Neural crest cell (in vitro differentiated cells): ENCODE measurements at places on chromosomes 4 and X.
A peak's percentile ranks its signal among the peaks of the same experiment; 100 is the strongest.

DNA sequence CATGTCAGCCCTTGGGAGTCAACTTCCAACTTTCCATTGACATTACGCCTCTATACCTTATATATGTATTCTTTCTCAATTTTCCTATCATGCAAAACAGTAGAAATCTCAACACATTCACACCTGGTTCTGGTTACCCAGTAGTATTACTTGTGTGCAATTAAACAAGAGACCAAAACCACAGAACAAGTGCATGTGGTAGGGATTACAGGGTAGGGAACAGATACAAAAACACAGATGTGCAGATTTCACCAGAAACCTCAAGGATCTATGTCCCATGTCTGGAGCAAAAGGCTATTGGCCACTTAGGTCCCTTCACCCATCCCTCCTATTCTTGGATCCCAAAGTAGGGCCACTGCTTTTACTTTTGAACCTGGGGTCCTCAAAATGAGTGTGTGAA lies 143.6 kb upstream of the ZCCHC13 start:
- DNase-seq = no peak

DNA sequence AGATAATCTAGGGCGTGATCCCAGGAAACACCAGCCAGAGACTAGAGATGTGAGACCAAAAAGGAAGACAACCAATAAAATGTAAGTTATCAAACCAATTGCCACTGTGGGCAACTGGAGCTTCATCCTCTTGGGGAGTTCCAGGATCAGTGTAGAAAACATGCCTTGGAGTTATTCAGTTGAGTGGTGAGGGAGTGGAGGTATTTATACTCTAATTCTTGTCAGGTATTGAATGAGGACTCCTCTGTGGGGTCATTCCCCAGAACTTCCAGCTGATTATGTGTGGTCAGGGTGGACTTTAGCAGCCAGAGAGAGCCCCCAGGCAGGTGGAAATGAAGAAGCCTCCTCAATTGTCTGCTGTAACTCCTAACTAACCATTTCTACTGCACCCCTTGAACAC lies 144.0 kb upstream of the PRPS2 start:
- no peak for DNase-seq

- DNase-seq = peak; percentile 63
Measured at GRCh38 chr4:140237616-140238350, 83.8 kb upstream of the MAML3 start.

DNA sequence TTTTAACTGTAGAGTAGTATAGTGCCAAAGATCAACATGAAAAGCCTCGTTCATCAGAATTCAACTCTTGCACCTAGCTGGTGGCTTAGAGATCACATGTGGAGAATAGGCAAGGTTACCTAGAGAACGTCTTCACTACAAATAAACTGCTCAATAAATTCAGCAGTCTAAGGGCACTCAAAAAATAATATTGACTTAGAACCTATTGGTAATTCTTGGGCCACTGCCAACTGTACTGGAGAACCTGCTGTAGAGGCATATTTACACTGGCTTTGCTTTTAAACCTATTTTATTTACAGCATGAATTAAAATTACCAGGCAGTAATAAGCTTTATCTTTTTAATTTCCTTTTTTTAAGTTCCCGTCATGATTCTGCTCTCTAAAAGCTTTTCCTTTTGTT lies 343.7 kb downstream of the PDHA2 start:
- no peak for DNase-seq

- DNase-seq = no peak
Measured at GRCh38 chr4:145785391-145786008, 105.6 kb downstream of the C4orf51 start.

DNA sequence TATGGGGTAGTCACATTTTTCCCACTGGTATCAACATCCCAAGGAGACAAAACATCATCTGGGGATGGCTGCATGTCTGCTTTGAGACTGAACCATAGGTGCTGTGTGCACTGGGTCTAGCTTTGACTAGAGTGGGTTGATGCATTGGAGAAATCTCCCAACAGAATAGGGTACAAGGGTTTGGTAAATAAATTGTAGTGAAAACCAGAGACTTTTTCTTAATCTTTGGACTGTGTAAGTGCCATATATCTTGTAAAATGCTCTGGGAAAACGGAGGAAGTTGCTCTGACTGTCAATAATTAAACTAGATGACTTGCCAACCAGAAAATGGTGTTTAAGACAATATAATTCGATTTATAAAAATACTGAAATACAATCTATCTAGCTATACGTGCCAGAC lies 1064.0 kb upstream of the SLIT2 start:
- no peak for DNase-seq

GRCh38 chr4:105088110-105088879 lies 58.4 kb upstream of the TET2 start:
- DNase-seq = no peak

DNA sequence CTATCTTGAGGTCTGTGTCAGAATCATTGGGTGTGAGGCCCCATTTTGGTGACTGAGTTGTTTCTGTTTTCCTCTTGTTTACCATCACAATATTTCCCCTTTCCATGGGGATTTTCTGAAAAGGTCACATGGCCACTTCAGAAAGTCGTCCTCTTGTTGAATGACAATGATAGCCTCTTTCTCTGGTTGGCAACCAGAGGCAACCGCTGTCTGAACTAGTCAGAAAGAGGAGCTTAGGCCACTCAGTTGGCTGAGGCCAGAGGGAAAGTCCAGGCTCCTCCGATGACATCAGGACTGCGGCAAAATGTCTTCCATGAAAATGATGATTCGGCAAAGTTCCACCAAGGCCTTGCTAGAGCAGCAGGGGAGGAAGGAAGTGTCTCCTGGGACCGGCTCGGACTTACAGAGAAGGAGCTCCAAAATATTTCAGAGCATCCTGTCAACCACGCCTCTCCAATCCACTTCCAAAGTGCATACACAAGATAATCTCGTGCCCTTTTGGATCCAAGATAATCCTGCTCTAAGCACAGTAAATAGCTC lies 19.1 kb upstream of the RBM47 start:
- DNase-seq = no peak

- DNase-seq = no peak
Measured at GRCh38 chr4:40564004-40564403, 65.7 kb downstream of the RBM47 start.
